ENCODE measurements at places on chromosomes 1 and 21. TPM values are rescaled to one million over a fixed set of nuclear protein-coding genes. Genes with fewer than 3 reads are reported as not detected.

DNA sequence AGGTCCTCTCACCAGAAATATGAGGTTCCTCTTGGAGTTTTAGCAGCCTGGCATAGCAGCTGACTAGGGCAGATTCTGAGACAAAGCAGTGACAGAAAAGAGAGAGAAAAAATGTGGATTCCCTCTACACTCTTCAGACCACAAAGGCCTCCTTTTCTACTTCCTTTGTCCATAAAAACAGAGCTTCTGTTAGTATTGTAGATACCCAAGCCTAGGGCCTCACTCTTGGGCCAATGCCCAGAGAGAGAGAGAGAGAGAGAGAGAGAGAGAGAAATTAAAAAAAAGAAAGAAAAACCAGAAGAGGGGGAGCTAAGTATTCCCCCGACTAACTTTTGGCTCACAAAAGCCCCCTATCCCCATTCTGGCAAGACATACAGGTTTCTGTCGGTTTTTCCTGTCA is 2.4 kb upstream of the ZRANB2 start:
- no peak for DNase-seq
- no peaks in the 10 kb centered on the region for H3K27me3 ChIP-seq
- no peak overlapping the region for H3K4me3 ChIP-seq
- H3K4me1 ChIP-seq: no peaks in the 10 kb centered on the region
- H3K27ac ChIP-seq: no peak overlapping the region

DNA sequence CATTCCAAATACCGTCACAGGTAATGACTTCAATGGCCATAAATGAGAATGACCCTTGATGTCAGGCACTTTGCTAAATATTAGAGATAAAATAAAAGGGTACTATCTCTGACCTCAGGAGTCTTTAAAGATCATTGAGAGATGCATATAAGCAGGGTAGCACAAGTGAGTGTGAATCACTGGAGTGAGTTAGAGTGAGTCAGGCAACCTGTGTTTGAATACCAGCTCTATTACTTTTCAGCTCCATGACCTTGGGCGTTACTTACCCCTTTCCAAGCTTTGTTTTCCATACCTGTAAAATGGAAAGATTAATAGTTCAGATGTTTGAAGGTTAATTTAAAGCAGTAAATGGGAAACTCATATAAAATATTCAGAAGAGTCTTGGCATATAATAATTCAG is 1058.0 kb upstream of the ADGRL4 start:
- no peaks in the 10 kb centered on the region for H3K36me3 ChIP-seq
- H3K27ac ChIP-seq: no peak overlapping the region
- no peaks in the 10 kb centered on the region for H3K27me3 ChIP-seq

DNA sequence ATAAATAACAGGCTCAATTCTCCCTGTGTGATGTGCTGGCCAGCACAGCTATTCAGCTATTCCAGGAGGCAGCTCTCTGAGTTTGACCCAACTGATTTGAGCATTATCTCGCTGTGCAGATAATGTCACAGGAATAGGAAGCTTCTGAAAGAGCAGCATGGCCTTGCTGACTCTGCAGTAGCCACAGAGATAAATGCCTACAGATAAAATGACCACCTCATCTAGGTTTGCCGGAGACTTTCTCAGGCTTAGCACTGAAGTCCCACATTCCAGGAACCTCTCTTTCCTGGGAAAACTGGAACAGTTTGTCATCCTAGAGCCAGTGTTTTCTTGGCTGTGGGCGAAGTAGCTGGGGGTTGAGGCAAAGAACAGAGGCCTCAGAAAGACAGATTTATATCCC is 98.9 kb downstream of the MRPL39 start:
- H3K4me3 ChIP-seq: no peak overlapping the region
- H3K4me1 ChIP-seq: no peaks in the 10 kb centered on the region
- no peaks in the 10 kb centered on the region for H3K27me3 ChIP-seq
- no peak for DNase-seq
- H3K27ac ChIP-seq: no peak overlapping the region

DNA sequence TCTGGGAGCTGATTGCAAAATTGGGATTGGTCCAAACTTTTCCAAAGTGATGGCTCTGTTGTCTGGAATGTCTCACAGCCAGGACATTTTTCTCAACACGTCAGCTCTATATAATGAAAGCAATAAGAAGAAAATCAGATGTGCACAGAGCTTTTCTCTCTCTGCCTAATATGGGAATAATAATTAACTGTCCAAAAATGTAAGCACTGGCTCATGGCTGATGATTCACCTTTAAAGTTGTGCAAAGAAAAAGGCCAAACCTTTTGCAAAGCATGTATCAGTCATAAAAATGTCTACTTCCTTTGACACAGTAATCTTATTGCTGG is 30.4 kb downstream of the ZNF281 start:
- no peak overlapping the region for H3K4me3 ChIP-seq
- H3K4me1 ChIP-seq: no peaks in the 10 kb centered on the region
- DNase-seq: no peak
- H3K27ac ChIP-seq: no peak overlapping the region
- no peaks in the 10 kb centered on the region for H3K27me3 ChIP-seq

DNA sequence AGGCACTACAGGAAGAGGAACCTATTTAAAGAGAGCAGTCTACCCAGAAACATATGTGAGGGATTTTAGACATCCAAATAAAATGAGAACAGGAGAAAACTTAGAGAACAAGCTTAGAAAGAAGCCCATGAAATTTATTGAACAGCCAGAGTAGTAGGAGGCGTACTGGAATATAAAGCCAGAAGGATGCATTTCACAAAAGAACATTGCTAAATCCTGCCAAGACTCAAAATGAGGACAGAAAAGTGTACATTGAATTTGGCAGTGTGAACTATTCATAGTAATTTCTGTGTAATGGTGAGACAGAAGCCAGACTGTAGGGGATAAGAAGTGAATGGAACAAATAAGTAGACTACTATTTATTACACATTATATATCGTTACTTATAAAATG is 22.5 kb downstream of the CEPT1 start:
- no peak overlapping the region for H3K4me3 ChIP-seq
- no peaks in the 10 kb centered on the region for H3K4me1 ChIP-seq
- no peak for DNase-seq
- no peak overlapping the region for H3K27ac ChIP-seq
- H3K36me3 ChIP-seq: no peaks in the 10 kb centered on the region

DNA sequence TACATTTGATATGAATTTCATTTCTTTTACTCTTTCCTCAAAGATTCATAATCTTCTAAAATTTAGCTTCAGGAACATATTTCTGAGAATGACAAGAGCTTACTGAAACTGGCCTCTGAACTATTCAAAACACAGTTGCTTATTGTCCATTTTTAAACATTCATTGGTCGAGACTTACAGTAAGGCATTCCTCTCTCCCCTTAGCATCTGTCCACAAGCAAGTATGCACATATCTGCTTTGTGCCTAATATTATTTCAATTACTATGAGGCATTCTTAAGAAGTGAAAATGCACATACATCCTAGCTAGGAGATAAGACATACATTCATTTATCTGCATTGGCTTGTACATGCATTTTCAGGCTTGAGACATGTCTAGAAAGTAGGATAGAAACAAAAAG is 488.7 kb downstream of the PTBP2 start:
- H3K4me1 ChIP-seq: no peaks in the 10 kb centered on the region
- no peak overlapping the region for H3K27ac ChIP-seq
- no peak for DNase-seq
- H3K27me3 ChIP-seq: no peaks in the 10 kb centered on the region

GRCh38 chr21:38538353-38538752 is 40.1 kb upstream of the ERG start:
- no peaks in the 10 kb centered on the region for H3K27me3 ChIP-seq
- H3K27ac ChIP-seq: no peak overlapping the region
- no peaks in the 10 kb centered on the region for H3K36me3 ChIP-seq

DNA sequence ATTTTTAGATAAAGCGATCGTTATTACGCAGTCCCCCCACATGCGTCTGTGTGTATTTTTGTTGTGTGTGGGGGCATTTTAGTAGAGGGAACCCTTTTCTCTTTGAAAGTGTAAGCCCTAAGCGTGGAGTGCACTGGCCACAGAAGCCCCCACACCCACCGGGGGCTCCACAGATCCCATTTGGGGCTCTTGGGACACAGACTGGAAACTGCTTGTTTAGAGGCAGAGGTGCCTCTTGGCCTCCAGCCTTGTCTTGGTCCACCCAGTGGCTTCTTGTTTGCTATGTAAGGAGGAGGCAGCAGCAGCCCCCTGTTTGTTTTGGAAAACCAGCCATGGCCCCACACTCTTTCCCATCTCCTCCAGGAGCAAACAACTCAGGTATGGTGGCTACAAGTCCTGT is 42.8 kb downstream of the SLC37A1 start:
- H3K4me3 ChIP-seq: no peak overlapping the region
- no peaks in the 10 kb centered on the region for H3K36me3 ChIP-seq
- no peak for DNase-seq
- no peaks in the 10 kb centered on the region for H3K4me1 ChIP-seq

DNA sequence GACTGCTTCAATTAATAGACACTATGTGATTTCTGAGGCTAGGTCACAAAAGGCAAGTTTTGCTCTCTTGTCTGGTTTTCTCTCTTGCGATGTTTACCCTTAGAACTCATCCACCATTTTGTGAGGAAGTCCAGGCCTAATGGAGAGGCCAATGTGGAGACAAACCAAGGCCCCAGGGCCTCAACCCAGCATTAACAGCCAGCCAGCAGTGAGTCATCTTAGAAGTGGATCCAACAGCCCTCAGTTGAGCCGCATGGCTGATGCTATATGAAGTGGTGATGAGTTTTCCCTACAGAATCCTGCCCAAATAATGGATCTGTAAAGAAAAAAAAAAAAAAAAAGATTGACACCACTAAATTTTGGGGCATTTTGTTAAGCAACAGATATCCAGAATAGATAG is 95.1 kb downstream of the DNTTIP2 start:
- DNase-seq: no peak
- H3K4me1 ChIP-seq: no peaks in the 10 kb centered on the region
- H3K27ac ChIP-seq: no peak overlapping the region
- no peak overlapping the region for H3K4me3 ChIP-seq
- H3K36me3 ChIP-seq: no peaks in the 10 kb centered on the region
- no peaks in the 10 kb centered on the region for H3K27me3 ChIP-seq

- H3K4me3 ChIP-seq: peak overlapping the region; percentile 95
- H3K27me3 ChIP-seq: no peaks in the 10 kb centered on the region
- no peak for DNase-seq
- peak overlapping the region; percentile 74 for H3K27ac ChIP-seq
- no peaks in the 10 kb centered on the region for H3K4me1 ChIP-seq
- peaks cover 9% of the 10 kb centered on the region for H3K36me3 ChIP-seq
Measured at GRCh38 chr1:244050014-244050834, 859 bp upstream of the ZBTB18 start.

DNA sequence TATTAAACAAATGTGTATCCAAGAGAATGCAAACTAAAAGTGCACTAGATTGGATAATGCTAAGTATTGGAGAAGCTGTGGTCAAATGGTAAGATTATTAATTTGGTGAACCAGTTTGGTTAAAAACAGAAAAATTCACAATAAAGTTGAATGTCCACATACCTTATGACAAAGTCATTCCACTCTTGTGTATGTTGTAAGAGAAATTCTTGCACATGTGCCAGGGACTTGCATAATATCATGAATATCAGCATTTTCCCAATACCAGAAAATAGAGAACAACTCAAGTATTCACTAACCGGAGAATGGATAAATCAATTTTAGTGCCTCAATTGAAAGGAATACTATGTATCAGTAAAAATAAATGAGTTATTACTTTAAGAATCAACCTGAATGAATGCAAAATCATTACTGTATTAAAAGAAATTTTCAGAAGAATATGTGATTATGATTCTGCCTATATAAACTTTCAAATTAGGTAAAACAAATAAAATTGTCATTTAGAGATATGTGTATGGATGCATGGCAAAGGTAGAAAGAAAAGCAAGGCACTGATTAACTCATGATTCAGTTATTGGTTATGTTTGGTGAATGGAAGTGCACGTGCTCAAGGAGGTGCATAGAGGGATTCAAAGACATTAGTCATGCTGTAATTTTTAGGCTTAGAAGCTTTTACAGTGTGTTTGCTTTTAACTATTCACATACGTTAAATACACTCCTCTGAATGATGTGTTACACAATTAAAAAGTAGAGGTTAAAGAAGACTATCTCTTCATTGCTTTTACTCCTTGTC is 217.4 kb upstream of the KCNK2 start:
- peaks cover 4% of the 10 kb centered on the region for H3K36me3 ChIP-seq
- H3K27me3 ChIP-seq: no peaks in the 10 kb centered on the region
- H3K4me1 ChIP-seq: no peaks in the 10 kb centered on the region
- no peak overlapping the region for H3K4me3 ChIP-seq
- H3K27ac ChIP-seq: no peak overlapping the region

GRCh38 chr21:45417951-45418300 is 13.0 kb downstream of the COL18A1 start:
- H3K4me1 ChIP-seq: peaks cover 12% of the 10 kb centered on the region
- DNase-seq: no peak
- H3K4me3 ChIP-seq: peak overlapping the region; percentile 15
- no peak overlapping the region for H3K27ac ChIP-seq
- no peaks in the 10 kb centered on the region for H3K27me3 ChIP-seq

DNA sequence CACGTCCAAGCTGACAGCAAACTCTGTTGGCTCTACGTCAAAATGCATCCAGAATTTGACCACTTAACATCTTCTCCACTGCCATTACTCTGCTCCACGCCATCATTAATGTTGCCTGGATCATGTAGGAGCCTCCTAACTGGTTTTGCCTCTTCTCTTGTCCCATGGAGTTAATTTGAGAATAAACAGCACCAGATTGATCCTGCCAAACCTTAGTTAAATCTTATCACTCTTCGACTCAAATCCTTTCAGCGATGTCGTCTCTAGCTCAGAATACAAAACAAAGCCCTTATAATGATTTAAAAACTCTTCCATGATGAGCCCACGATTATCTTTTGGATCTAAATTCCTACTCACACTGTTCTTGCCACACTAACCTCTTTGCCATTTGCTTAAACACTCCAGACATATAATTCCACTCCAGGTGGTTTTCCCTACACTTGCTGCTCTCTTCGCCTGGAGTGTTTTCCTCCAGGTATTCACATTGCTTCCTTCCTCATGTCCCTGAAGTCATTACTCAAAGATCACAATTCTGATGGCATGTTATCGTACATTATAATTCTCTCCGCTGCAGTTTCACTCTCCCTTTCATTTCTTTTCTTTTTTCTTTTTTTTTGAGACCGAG is 90.7 kb upstream of the KCNK2 start:
- DNase-seq: no peak
- H3K36me3 ChIP-seq: no peaks in the 10 kb centered on the region
- H3K27me3 ChIP-seq: no peaks in the 10 kb centered on the region
- no peak overlapping the region for H3K27ac ChIP-seq
- no peak overlapping the region for H3K4me3 ChIP-seq

GRCh38 chr21:41360072-41360821 is 1.6 kb upstream of the MX2 start:
- H3K4me3 ChIP-seq: no peak overlapping the region
- no peaks in the 10 kb centered on the region for H3K4me1 ChIP-seq
- H3K27me3 ChIP-seq: no peaks in the 10 kb centered on the region

The LACTBL1 gene
- total RNA-seq: not detected

The GDAP2 gene
- total RNA-seq: 36.1 TPM

The FAM177B gene
- total RNA-seq: 2.3 TPM

The CHIA gene
- total RNA-seq: not detected

The SPRR1B gene
- total RNA-seq: not detected

The LRRC8D gene
- 9.2 TPM for total RNA-seq

The LAMC2 gene
- total RNA-seq: 20.3 TPM

The VASH2 gene
- total RNA-seq: 2.3 TPM

The PCSK9 gene
- total RNA-seq: 0.15 TPM

The TMEM82 gene
- total RNA-seq: not detected

The SLC41A1 gene
- total RNA-seq: 18.0 TPM

All from breast epithelium (tissue), 4 donors.